Activated CD8-positive, alpha-beta memory T cell treated with anti-CD3 and anti-CD28 coated beads for 1 hour (primary cell): ENCODE measurements at places on chromosomes 11 and 22.

- DNase-seq: no peak
Measured at GRCh38 chr22:39880722-39881121, 12.8 kb downstream of the ENTHD1 start.

GRCh38 chr11:44255406-44256071 is 54.4 kb downstream of the ALX4 start:
- no peak for DNase-seq

DNA sequence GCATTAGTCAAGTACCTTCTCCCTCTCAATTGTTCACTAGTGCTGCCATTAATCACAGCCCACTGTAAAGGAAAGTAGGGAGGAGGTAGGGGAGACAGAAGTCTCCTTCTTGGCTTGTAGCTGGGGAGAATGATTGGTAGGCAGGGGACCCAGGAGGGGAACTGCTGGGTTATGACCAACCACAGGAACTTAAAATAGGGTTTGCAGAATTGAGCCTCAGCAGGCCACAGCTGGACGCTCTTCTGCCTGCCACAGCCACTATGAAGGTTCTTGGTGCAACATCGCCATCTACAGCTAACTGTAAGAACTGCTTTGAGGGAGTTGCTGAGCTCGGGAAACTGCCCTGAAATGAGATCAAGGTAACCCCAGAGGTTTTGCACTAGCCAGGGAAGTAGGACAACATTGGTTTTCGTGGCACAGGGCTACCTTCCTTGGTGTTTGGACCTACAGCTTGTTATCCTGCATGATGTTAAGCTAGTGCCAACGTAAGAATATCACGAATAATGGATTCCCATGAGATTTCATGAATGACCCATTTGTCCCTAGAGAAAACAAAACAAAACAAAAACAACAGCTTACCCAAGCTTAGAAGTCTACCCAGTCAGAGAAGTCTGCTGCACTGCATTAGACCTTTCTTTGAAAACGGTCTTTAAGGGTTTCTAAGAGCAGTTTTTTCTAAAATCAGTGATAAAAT is 787.1 kb upstream of the API5 start:
- DNase-seq: no peak

- no peak for DNase-seq
Measured at GRCh38 chr11:80687941-80688340, 1247.1 kb upstream of the TENM4 start.

DNA sequence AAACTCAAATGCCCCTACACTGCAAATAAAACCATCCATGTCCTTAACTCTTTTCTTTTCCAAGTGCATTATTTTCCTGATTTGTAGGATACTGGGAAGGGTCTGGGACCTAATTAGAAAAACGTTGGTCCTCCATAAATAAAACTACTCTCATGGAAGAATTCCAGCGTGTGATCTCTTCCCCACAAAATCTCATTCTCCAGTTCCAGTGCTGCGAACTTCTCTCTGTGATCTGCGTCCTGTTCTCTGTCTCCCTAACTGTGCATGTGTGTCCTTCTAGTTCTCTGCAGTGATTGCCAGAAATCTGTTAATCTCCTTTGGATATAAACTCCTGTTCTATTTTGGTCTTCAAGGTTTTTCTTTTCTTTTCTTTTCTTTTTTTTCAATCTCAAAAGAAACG is 148.1 kb downstream of the BBOX1 start:
- DNase-seq: no peak

GRCh38 chr22:41324821-41325528 is 23.6 kb downstream of the ZC3H7B start:
- no peak for DNase-seq

DNA sequence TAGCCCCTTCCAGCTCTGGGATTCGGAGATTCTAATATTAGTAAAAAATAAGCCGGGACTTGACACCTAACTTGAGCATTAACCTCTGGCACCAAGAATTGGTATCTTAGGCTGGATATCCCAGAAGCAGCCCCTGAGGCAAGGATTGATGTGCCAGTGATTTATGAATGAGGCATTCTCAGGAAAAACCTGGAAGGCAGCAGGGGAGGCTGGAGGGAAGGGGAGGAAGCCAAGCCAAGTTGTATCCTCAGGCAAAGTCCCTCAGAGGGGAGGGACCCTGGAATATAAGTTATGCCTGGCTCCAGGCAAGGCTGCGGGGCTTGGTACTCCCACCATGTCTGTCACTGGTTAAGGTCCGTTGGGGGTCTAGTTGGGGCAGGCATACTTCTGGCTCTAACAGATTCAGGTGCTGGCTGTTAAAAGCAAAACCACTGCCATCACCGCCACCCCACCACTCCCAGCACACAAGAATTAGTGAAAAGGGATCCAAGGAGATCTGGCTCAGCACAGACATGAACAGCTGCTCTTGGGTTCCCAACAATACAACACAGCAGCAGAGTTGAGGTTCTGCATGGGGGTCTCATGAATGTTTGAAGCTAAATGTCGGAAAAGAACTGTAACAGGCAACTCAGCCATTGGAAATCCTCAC is 29.8 kb downstream of the LMO2 start:
- DNase-seq: no peak

DNA sequence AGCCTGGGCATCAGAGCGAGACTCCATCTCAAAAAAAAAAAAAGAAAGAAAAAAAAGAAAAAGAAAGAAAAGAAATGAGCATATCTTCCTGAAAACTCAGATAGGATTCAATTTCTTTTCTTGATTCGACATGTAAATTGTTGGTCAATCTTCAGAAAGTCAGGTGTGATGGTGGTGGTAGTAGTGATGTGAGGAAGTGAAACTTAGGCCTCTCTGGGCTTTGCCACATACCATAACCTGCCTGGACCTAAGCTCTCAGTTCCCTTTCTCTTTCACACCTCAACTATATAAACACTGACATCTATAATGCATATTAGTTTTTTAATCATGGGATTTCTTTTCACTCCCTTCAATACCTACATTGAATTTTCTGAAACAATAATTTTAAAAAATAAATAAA is 98.0 kb upstream of the TBCEL start:
- DNase-seq: no peak

GRCh38 chr11:116702772-116703385 is 69.9 kb downstream of the BUD13 start:
- no peak for DNase-seq

DNA sequence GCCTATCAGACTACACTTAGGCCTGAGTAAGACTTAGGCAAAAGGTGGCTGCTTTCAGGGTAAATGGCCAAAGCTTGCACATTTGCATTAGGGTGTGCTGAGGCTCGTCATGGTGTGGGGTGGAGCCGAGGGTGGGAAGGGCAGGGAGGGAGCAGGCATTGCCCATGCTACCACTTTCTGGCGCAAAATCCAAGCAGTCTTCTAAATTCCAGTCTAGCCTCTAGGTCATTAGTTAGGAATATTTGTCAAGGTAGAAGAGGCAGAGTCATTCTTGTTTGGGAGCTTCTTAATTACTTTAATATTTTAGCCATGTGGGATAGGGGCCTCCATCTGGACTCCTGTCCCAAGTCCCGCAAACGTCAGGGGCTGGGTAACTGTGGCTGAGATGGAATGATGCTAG is 28.6 kb downstream of the SCUBE1 start:
- no peak for DNase-seq

- no peak for DNase-seq
Measured at GRCh38 chr11:61680622-61681221, 531 bp downstream of the DAGLA start.

DNA sequence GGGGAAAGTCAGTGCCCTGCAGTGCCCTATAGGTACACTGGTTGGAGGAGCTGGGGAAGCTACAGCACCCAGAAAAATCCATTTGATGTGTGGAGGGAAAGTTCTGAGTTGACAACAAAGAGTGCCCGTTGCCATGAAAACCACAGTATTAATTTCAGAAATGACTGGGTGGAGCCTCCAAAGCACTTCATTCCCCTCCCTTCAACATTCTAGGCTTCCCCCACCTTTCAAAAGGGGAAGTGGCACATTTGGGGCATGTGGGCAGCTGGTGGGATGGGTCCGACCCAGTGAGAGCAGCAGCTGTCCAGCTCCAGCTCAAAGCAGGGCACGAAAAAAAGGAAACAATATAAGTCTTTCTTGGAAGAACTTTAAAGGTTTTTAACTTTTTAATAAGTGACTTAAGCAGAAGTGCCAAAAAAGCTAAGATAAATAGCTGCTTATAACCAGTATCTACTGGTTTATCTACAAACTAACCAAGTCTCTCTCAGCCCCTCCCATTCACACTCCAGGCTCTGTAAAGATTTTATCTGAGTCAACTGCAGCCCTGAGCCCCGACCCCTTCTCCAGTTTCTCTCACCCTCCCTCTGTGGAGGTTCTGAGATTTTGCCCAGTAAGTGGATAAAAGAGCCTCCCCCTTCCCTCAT is 9.0 kb upstream of the AHNAK start:
- no peak for DNase-seq

DNA sequence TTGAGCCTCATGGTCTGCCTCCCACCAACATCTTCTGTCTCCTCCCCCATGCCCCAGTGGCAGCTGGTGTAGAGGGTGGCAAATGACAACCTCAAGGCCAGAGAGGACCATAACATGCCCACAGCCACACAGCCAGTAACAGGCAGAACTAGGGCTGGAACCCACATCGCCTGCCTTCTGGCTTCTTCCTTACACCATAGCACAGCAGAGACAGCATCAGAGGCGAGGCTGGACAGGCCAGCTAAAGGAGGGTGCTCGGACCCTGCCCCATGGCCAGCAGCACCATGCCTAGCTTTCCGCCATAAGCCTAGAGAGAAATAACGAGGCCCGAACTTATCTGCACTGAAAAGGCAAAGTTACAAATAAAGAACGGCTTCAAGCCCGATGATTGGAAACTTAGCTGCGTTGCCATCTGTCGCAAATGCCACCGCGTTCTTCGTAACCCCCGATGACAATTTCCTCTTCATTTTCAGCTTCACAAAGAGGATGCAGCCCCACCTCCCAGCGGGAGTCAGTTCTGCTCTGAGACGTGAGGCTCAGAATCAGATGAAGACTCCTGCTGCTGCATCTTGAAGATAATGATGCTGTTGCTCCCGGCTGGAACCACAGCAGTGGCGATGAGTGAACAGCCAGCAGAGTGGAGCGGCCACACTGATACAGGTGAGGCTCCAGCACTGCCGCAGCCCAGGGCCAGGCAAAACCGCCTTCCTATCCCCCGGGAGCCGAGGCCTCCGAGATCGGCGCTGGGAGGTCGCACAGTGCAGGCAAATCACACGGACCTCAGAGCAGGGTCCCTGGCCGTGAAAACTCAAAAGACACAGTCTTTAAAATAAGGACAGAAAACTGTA is 73.8 kb upstream of the RTL6 start:
- DNase-seq: no peak

- no peak for DNase-seq
Measured at GRCh38 chr22:50114221-50115021, 24.6 kb downstream of the MOV10L1 start.

DNA sequence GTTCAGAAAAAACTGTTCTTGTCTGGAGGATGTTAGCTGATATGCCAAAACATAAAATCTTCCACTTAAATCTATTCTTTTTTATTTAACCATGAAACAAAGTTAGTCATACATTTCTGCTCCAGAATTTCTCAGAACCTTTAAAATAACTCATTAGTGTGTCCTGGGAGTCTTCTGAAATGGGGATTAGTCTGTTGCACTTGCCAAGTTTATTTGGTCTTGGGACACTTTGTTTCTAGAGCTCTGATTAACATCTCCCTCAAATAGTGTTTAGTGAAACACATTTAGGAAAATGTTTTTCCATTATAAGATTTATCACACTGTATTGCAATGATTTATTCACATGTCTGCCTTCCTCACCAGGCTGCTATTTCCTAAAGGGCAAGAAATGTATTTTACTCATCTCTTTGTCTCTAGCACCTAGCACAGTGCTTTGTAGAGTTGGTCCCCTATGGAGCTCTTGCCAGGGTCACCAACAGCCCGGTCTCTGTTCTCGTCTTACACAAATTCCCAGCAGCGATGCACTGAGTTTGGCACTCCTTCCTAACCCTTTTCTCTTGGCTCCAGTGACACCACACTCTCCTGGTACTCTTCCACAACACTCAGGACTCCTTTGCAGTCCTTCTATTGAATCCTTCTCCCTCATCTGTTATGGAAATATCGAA is 189.2 kb downstream of the CSNK2A3 start:
- DNase-seq: no peak
